Small intestine (tissue), 16 donors: ENCODE measurements at places on chromosomes 5 and 9.
A peak's percentile ranks its signal among the peaks of the same experiment; 100 is the strongest.

DNA sequence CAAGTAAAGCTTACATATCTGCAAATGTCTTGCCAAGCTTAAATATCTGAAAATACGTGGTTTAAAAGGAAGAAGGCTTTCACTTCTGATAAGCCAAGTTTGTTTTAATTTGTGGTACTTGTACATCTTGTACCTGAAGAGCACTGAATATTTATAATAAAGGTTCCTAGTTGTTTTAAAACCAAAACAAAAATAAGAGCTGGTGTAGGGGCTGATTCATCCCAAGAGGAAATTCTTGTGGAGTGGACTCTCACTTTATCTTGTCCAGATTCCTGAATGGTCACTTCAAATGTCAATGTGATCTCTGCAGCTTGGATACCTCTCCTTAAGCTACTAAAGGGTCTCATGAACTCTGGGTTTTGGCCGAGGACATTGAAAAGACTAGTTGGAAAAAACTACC lies 29.5 kb downstream of the MAMDC2 start:
- no peak for DNase-seq

- DNase-seq, result no peak
Observed at GRCh38 chr5:109309326-109310063, 100.3 kb downstream of the PJA2 start.

DNA sequence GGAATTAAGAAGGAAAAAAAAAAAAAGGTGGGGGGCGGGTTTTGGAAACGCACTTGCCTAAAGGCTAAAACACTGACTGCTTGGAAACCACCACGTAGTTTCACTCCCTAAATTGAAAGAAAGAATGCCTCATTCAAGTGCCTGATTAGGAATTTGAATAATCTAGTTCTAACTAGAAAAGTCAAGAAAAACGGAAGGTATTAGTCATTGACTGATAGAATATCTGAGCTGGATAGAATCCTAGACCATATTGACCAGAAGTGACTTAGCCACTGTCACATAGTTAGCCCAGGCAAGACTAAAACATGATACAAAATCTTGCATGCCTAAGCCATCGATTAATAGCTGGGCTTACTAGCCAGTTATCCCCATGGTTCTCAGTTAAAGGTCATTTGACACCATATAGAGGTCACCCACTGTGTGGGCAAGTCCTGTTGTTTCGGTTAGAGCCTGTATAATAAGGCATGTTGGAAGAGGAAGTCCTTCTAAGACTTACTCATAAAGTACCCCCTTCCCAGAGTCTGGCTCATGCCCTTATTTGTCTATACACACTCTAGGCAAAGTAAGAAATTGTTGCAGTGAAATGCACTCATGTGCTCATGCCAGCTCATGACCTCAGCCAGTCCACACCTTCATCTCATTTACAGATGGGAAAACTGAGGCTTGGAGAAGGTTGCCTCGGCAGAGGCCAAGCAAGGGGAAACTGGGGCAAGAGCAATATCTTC lies 40.2 kb downstream of the SH3RF2 start:
- DNase-seq, result peak; percentile 33

GRCh38 chr5:5605170-5605764 lies 182.8 kb downstream of the ICE1 start:
- no peak for DNase-seq

DNA sequence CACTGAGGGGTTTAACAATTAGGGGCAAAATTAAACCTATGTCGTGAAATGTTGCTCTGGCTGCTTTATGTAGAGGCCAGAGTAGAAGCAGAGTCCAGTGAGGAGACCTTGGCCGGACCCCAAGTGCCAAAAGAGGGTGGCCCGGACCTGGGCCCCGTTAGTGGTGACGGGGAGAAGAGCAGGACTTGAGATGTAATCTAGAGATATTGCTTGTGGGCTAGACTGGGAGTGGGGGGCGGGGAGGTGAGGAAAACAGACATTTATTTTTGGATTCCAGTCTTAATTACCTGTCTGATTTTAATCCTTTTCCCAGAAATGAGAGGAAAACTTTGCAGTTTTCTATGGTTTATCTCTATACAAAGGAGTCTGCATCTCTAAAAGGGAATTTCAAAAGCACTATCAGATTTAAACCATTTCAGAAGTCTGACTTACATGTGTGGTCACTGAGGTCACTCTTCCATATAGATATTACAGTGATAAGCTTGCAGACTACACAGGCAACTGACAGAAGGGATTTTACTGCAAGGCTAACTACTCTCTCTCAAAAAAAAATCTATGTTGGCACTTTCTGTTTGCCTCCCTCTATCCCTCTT lies 108.1 kb downstream of the MED27 start:
- no peak for DNase-seq

DNA sequence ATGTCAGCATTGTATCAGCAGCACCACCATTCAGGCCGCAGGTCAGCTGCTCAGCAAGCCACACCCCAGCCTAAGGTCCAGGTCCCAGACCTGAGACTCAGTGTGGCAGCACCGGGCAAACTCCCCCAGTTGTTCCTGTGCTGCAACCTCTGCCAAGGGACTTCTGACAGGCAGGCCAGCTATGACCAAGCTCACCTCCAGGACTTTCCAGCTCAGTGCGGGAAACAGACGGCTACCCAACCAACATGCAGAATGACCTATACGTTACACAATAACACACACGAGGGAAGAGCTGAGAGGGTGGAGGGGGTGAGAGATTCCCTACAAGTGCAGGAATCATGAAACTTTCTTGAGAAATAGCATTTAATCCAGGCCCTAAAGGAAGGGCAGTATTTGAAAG lies 143.7 kb downstream of the FSTL4 start:
- DNase-seq, result no peak

DNA sequence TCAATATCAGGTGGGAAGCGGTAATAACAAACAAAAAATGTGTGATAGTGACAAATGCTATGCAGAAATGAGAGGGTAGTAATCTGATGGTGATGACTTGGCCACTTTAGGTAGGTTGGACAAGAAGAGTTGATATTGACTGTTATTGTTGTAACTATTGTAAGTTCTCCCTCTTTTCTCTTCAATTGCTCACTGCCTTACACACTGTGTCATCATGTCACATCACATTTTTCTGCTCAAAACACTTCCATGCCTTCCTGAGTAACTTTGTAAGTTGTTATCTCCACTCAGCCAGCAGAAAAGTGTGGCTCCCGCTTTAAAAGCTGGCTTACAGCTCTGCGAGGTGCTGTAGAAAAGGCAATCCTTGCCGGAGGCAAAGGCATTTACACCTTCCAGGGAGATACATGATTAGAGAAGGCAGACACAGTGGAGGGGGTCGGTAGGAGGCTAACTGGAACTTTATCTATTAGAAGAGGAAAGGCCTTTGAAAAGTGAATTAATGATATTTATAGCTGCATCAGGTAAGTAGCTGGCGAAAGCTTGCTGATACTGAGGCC lies 85.2 kb upstream of the CLINT1 start:
- DNase-seq, result no peak

- no peak for DNase-seq
Observed at GRCh38 chr9:2018162-2018643, 3.1 kb downstream of the SMARCA2 start.
